ENCODE measurements at places on chromosomes 2 and 18.

GRCh38 chr2:1305342-1306013 lies 107.8 kb upstream of the TPO start:
- DNase-seq, result no peak

- DNase-seq, result no peak
Observed at GRCh38 chr2:147026664-147027295, 818.0 kb upstream of the ACVR2A start.

DNA sequence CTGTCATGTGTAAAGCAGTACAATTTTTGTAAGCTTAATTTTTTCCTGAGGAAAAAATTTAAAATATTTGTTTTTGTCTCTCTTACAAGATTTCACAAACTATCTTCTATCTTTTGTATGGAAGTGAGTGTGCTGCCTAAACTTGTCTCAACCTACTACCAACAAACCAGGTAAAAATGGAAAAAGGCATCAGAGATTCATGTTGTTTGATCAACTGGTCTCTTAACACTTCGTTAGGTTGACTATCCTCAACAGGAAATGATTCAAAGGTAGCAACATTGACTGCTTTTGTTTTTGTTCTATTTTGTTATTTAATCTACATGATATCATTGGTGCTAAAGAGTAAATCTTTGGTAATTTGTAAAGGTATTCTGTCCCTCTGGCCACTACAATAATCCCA lies 47.7 kb upstream of the RND3 start:
- no peak for DNase-seq

- no peak for DNase-seq
Observed at GRCh38 chr18:62490967-62491695, 31.7 kb upstream of the ZCCHC2 start.

- DNase-seq, result no peak
Observed at GRCh38 chr18:58800582-58800981, 64.1 kb upstream of the ZNF532 start.

DNA sequence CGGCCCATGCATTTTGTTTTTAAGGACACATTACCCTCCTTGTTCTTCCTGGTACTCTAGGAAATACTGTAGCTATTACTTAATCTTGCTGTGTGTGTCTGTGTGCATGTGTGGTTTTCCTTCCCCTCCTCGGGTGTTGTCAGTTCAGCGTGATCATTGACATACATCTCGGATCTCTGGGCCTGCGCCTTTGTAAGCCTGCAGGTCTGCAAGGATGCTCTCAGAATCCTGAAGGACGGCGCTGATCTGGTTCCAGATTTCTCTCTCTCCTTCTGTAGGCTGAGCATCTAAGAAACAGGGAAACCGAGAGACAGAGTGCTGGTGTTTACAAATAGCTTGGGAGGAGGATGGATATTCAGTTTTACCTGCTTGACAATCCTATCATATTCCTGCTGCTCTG lies 100.2 kb downstream of the CYRIA start:
- no peak for DNase-seq

- no peak for DNase-seq
Observed at GRCh38 chr18:8744656-8745055, 39.3 kb downstream of the MTCL1 start.

- DNase-seq, result no peak
Observed at GRCh38 chr2:64594226-64594989, 59.3 kb downstream of the SERTAD2 start.

- DNase-seq, result peak; percentile 58
Observed at GRCh38 chr2:203623096-203623495, 83.3 kb upstream of the CD28 start.

GRCh38 chr2:240255165-240255491 lies 114.7 kb upstream of the OTOS start:
- DNase-seq, result no peak

DNA sequence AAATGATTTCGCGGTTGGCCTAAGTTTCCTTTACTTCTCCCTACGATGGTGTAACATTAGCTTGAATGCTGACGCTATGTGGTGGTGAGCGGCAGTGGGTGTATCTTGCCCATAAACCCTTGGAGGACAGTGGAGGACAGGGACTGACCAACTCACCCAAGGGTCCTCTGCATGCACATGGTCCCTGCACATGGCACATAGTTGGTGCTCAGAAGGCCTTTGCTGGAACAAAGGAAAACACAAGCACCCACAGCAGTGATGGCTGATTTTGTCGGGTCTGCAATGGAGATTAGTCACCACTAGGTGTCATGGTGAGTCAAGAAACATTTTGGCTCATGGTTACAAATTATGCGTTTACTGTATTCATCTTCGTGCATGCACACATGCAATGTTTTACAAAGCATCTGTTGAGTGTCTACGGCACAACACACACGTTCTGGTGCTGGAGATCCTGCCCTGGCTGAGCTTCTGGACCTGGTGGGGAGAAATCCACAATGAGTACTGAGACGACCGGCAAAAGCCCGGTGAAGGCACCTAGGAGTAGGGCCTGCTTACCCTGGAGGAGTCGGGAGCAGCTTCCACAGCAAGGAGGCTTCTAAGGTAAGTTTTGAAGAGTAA lies 44.0 kb downstream of the PDCL3 start:
- peak; percentile 50 for DNase-seq

GRCh38 chr2:226733189-226733858 lies 66.3 kb downstream of the IRS1 start:
- peak; percentile 45 for DNase-seq

DNA sequence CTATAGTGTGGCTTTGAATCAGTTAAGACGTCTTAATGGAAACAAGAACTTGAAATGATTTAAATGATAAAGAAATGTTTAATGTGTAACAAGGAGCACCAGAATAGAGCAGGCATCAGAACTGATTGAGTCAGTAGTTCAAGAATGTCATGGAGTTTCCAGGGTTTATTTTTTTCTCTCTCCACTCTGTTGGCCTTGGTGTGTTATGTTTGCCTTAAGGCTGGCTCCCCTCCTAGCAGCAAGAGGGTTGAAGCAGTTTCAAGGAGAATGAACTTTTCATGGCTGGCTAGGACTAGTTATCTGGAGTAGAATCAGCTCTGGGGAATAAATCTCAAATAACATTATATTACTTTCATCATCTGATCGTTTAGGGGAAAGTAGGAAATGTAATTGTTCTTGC lies 13.4 kb upstream of the GLS start:
- DNase-seq, result no peak

DNA sequence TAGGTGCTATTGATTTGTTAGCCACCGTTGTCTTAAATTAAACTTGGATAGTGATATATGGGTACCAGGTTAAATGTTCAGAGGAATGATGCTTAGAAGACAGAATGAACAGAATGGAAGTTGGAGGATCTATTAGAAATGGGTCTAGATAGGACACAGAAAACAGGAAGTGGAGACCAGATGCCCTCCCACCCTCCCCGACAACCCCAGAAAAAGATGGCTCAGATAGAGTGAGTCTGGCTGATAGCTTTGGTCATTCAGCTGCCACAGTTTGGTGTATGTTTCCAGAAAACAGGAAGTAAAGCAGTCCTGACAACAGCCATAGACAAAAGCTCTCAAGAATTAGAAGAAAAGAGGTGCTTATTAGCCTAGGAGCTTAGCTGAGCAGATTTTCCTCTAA lies 71.5 kb upstream of the DSG1 start:
- DNase-seq, result no peak

DNA sequence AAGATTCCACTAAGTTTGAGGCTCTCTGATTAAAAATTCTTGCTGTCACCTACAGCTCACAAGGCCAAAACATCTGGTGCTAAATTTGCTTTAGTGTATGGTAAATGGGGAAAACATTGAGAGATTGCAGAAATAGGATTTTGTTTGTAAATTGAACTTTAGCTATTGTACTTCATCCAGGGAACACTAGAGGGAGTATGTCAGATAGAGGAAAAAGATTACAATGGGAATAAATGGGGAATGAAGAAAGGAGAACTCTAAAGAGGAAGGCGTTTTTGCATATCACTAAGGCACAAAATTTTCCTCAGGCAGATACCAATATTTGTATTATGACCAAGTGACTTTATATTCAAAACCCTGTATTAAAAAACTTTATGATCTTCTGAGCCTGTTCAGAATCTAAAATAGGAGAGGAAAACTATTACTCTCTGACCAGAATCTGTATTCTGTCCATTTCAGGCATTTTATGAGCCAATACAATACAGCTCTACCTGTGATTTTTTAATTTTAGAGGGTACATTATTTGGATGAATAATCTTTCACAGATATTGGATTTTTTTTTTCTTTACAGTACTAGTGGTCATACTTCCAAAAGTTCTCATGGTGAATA lies 52.3 kb upstream of the ITGB6 start:
- peak; percentile 56 for DNase-seq

DNA sequence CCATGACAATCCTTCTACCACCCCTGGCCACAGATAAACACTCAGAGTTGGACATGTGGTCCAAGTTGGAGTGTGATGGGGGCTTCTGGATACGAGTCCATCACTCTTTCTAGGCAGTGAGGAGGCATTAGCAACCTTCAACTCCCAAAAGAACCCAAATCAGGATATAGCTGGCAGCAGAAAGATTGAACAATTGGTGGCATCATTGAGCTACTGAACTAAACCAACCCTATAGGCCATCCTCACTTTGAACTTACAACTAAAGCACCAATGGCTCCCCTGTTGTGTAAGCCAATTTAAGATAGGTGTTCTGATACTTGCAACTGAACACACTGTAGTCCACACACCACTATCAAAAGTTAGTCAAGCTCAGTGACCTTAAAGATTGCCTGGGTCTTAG lies 24.0 kb upstream of the MARCO start:
- no peak for DNase-seq

- DNase-seq, result no peak
Observed at GRCh38 chr2:157349949-157350515, 24.4 kb upstream of the ERMN start.

- DNase-seq, result no peak
Observed at GRCh38 chr2:217859926-217860325, 142.9 kb downstream of the TNS1 start.

DNA sequence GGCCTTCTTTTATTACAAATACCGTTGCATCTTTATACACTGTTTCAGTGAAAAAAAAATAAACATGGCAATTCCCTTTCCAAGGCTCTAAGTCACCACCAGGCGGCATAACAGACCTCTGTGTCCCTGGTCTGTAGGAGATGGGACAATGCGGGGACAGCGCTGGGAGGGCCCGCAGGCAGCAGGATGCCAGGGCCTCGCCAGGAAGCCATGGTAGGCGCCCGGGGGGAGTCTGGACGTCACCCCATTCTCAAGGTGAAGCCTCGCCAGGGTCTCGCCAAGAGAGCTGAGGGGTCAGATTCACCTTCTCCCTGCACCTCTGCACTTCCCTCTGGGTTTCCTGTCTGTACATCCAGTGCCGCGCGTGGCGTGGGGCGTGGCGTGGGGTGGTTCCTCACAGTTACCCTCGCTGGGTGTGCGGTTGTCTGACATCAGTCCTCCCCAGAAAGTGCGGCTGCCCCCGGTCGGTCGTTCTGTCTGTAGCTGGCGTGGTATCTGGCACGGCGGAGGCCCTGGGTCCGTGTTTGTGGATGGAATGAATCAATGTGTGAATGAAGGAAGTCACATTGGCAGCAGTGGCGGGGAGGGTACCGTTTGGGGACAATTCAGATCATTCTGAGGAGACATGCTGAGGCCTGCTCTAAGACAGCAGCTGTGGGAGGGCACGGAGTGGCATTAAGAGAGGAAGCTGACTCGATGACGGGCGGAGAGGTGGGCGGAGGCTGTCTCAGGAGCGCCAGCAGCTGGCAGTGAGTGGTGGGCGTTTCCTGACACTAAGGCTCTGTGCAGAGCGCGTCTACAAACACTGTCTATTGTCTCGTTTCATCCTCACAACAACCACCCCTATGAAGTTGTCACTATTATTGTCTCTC lies 46.0 kb downstream of the LRRFIP1 start:
- peak; percentile 63 for DNase-seq

DNA sequence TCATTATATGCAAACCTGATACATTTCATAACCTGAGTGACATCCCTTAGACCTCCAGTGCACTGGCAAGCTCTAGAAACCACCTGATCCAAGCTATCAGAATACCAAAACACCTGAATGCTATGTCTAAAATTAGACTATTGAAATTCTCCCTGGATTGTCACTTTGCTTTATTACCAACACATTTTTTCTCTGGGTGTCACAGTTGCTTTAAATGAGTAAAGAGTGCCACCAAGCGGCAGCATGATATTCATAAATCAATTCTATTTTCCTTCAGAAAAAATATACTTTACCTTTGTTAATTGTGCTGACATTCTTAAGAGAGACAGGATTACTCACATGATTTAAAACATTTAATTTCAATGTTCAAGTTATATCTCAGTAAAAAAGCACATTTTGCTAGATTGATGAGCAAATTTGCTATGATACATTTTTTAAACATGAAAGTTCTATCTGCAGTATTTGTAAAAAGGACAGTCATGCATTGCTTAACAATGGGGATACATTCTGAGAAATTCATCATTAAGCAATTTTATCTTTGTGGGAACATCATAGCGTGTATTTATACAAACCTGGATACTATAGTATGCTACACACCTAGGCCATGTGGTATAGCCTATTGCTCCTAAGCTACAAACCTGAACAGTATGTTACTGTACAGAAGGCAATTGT lies 338.4 kb upstream of the SLC39A10 start:
- peak; percentile 64 for DNase-seq

DNA sequence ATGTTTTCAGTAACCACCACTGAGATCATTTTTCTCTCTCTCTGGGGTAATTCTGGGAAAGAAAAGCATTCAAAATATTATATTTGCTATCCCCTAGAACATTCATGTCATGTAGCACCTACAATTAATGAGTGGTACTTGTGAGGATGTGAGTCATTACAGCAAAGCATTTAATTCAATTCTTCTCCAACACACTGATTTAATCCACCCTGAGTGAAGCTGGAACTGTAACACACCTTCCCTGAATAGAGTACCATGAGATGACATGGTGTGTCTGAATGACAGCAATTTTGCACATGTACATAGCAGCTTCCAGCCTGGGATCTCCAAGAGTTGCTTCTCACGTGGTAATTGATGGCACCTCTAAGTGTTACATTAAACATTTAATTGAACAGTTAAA lies 207.1 kb upstream of the SLC14A2 start:
- DNase-seq, result no peak

DNA sequence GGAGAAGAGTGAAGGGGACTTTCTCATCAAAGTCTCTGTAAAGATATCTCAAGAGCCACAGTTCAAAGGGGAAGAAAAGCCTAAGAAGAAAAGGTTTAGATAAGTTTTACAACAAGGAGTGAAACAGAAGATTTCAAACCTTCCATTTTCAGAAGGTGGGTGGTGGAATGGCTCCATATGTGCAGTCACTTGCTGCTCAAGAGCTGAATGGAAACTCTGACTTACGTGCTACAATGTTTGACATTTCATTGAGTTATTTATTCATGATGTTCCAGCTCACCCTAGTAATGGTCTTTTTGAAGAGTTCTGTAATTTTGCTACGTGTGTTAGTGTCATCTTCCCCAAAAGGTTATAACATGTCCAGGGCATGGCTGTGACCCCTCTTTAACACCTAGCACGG lies 21.7 kb downstream of the LCT start:
- no peak for DNase-seq
